ENCODE measurements at places on chromosomes 5 and 9.

DNA sequence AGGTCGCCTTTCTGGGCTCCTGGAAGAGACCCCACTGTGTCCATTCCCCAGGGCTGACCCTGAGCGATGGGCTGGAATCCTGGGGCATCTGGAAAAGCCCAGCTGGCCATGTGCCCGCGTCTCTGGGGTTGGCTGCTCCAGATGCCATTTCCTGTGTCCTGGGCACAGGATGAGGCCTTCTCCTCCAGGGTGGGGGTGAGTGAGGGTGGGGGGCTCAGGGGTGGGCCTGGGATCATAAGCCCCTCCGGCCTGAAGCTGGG lies 30.7 kb downstream of the PAEP start:
- DNase-seq: no peak

- DNase-seq: no peak
Observed at GRCh38 chr5:95417971-95418370, 26.8 kb downstream of the FAM81B start.

GRCh38 chr5:177429248-177430040 lies 3.0 kb downstream of the GRK6 start:
- peak; percentile 90 for DNase-seq

DNA sequence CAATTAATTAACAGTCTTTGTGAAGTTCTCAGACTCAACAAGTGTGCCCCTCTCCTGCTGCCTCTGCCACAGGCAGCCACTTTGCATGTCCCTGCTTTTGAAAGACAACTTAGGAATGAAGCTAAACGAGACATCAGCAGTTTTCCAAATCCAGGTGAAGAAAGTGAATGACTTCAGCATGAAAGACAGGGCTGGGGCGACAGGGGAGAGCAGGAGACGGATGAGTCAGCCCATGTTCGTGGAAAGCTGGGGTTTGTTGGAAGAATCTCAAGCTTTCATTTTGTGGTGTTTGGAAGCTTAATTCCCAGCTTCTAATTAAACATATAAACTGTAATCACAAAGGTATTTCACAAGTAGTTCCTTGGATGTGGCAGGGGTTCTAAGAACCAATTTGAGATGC lies 207.8 kb upstream of the MAP3K1 start:
- DNase-seq: no peak

GRCh38 chr5:67202828-67203227 lies 6.2 kb upstream of the CD180 start:
- no peak for DNase-seq

DNA sequence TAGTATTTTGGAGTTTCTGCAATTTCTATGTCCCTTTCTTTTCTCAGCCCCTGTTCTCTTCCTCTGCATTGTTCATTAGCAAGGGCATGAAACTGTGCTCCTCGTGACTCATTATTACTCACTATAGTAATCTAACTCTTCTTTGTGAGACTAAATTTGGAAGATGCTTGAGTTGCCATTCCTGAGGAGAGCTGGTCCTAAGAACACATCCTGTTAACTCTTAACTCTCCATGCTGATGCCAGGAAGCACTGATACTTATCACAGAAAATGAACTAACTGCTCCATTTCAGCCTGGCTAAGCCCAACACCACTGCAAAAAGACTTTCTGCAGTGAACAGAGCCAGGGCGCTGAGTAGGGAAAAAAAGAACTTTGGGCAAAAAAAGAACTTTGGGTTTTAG lies 10.6 kb upstream of the CSNK1A1 start:
- DNase-seq: no peak

- DNase-seq: no peak
Observed at GRCh38 chr5:26388976-26389375, 649.4 kb downstream of the CDH9 start.

- DNase-seq: no peak
Observed at GRCh38 chr5:115770466-115770865, 46.0 kb downstream of the CDO1 start.

DNA sequence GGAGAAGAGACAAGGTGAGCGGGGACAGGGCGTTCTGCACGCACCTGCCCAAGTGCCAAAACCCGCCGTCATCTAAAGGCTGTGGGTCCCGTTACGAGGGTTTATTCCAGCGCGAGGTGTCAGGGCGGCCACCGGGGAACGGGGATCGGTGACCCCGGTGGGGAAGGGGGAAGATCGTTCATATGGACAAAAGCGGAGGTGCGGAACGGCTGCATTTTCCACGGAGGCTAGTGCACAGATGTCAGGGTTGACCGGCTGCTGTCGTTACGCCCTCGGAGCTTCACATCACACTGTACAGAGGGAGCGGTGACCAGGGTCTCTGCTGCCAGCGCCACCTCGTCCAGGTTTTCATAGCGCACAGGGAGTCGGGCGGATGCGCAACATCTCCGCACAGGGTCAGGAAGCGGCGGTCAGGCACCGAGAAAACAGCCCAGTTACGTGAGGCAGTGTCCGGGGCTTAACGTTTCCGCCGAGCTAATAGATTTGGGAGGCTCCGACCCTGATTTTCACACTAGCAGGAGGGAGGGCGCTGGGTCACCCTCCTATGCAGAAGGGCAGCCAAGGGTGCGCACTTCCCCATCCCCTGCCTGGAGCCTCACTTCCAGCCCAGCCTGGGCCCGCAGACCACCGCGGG lies 13.5 kb downstream of the BTNL9 start:
- DNase-seq: no peak

DNA sequence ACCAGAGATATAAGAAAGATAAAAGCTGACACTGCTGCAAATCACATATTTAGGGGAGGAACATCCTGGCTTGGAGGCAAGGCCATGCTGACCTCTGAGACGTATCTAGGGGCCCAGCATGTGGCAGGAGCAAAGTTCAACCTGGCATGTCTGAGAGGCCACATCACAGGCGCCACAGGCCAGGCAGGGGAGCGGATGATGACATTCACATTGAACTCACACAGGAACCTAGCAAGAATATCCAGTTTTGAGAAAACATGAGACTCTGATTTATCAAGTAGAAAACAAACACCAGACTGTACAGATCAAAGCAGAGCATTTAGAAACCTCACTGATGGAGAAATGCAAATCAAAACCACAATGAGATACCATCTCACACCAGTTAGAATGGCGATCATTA lies 64.2 kb upstream of the STK32A start:
- peak; percentile 7 for DNase-seq

- DNase-seq: no peak
Observed at GRCh38 chr5:99109894-99110293, 181.1 kb upstream of the CHD1 start.

- no peak for DNase-seq
Observed at GRCh38 chr5:15366676-15367391, 133.1 kb upstream of the FBXL7 start.

DNA sequence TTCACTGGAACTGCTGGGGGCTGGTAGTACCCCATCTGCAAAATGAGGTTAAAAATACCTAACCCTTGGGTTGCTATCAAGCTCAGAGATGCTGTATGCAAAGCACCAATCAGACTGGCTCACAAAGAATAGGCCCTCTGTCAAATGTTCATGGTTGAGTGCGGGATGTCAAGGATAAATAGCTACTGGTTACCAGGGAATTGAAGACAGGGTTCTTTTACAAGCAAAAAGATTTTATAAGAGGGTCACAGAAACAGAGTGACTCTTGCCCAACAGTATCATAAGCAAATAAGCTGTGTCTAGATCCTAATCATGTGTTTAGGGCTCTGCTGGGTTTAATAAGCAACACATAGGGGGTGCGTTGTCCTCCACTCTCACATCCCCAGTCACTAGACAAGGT lies 11.9 kb downstream of the SYK start:
- DNase-seq: no peak

GRCh38 chr9:14887149-14887548 lies 23.1 kb downstream of the FREM1 start:
- no peak for DNase-seq

DNA sequence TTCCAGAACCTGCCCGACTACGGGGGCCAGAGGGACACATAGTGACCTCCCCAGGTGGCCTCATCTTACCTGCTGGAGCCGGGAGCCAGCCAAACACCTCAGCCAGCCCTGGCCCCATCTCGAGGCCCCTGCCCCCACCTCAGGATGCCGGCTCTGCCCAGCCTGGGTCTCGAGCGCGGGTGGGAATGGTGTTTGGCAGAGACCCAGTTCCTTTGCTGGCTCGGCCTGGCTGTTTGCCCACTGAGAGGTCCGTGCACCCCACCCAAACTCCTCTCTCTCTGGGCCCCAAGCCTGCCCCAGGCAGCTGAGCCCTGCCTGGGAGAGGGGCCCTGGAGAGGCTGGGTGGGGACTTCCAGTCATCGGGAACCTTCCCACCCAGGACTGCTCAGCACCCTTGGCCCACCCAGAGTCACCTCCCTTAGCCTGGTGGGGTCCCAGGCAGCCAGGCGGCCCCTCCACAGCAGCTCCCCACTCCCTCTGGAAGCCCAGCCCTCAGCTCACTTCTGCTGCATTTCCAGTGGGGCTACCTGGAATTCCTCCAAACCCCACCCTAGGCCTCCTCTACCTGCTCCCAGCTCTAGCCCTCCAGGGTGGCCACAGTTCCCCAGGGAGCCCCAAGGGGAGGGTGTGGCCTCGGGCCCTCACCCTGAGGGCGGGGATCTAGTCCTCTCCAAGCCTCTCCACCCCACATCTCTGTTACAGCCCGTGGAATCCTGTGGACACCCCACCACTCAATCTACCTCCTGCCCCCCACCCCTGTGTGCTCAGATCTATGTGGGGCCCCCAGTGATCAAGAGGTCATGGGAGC lies 42.4 kb upstream of the UBAC1 start:
- DNase-seq: no peak

GRCh38 chr5:107646418-107646817 lies 24.3 kb downstream of the EFNA5 start:
- DNase-seq: no peak

- no peak for DNase-seq
Observed at GRCh38 chr5:127702926-127703561, at the start of gene CCDC192. CCDC192 (plus strand) TSS chr5:127703391; CDS start chr5:127703446, 55 bp downstream.

- DNase-seq: no peak
Observed at GRCh38 chr9:114153761-114154599, 1.4 kb upstream of the COL27A1 start.

Data from CD8-positive, alpha-beta T cell (primary cell).